Activated CD4-positive, alpha-beta T cell treated with anti-CD3 and anti-CD28 coated beads, Interleukin-2, amount 50 U/mL, for 16 hours (primary cell): ENCODE measurements at places on chromosomes 16 and 17.
A peak's percentile ranks its signal among the peaks of the same experiment; 100 is the strongest.

- DNase-seq: no peak
Observed at GRCh38 chr17:31491376-31492131, 100.1 kb downstream of the RAB11FIP4 start.

GRCh38 chr16:81873206-81873605, 94.1 kb downstream of the PLCG2 start:
- no peak for DNase-seq

GRCh38 chr16:3193221-3194212, 5.5 kb downstream of the OR1F1 start:
- peak; percentile 15 for DNase-seq

GRCh38 chr17:57966875-57967274, 11.7 kb upstream of the CUEDC1 start:
- no peak for DNase-seq

DNA sequence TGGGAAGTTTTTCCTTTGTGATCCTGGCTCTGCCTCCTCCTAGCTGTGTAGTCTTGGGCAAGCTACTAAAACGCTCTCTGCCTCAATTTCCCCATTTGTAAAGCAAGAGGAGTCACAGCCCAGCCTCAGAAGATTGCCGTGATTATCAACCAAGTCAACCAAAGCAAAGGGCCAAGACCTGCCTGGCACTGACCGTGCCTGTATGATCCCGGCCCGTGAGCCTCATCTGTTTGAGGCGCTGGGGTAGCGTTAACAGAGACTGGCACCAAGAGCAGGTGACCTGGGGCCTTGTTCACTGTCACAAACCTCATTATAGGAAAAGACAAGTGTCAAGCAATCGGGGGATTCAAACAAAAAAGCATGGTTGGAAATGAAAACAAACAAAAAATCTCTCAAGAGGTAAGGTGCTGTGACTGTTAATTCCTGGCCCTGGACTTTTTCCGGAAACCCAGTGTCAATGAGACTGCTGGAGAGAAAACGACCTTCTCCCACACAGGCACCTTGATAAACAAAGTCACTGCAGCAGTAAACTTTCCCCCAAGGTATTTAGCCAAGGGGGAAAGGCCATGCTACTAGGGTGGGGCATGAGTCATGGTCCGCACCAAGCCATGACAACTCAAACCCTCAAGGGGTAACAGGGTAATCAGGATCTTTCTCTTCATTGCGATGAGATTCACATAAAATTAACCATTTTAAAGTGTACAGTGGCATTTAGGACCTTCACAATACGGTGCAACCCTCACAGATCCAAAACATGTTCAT, 5.4 kb downstream of the MEAK7 start:
- DNase-seq: no peak

DNA sequence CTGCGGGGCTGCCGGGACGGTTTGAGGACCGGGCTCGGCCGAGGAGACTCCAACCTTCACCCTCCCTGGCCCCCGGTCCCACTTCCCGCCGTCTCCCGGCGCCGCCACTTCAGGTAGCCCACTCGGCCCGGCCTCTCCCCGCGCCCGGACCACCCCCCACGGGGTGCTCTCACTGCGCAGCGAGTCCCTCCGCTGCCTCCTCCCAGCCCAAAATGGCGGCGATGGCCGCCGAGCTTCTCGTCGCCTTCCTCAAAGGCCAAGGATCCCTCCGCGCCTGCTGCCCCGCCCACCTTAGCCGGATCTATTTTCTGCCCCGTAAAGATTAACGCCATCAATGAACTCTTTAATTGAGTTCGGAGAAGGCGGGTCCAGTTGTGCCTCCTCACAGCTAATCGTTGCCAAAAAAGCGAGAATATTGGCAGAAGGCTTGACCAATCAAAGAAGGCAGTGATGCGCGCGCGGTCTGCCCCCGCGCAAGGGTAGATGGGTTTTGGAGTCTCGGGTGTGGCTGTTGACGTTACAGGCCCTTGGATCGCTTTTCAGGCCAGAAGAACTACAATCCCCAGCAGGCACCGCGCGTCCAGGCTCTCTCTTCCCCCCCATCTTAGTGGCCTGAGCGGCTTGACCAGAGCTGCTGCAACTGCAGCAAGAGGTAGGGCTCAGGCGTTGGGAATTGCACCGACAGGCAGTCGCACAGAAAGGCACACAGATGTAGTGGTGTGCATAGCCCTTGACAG, at the start of gene HEXIM2:
Gene HEXIM2 (plus strand): TSS at position 588 of the 737 bp plus-strand sequence. CDS start 919 bp downstream, outside the sequence.
- peak; percentile 99 for DNase-seq

GRCh38 chr17:8922451-8922850, 43.1 kb downstream of the PIK3R5 start:
- no peak for DNase-seq

DNA sequence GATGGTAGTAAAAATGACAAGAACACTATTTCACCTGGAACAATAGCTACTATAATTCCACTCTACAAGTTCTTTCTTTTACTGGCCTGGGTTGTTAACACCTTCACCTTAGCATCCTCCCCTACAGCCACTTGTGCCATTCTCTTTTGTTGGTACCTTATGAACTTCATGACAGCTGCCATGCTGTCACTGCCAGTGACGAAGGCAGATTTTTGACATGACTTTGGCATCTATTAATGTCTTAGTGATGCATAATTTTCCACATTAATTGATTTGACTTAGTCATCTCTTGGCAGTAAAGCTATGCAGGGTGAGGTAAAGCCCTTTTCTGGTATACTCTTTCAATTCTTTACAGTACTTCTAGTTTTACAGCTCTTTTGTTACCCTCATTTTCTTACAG, 207.9 kb downstream of the TANC2 start:
- no peak for DNase-seq

DNA sequence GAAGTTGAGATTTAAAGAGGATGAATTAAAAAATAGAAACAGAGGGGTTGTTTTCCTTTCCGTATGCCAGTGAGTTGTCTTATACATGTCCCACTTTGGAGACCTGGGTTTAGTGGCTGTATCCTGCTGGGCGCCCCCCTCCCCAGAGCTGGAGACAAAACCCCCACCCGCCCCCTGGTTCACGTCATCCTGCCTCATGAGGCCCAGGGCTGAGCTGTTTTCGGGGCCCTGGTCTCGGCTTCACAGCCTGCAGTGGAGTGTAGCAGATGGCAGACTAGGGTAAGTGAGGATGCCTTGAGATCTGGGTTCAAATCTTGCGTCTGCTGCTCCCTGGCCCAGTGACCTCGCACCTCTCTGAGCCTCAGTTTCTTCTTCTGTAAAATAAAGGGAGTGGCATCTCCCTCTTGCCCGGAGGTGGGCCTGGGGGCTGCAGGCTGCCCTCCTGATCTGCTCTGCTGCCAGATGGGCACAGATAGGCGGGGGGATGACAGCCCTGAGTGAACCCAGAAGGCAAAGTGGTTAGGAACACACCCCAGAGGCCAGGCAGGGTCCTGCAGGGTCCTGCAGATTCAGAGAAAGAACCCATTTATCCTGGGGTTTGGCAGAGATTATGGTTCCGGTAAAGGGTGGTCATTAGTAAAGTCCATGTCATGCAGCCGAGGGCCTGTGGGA, 45.1 kb downstream of the SOCS3 start:
- DNase-seq: no peak

GRCh38 chr16:5508371-5508770, 410.8 kb upstream of the EEF2KMT start:
- no peak for DNase-seq

DNA sequence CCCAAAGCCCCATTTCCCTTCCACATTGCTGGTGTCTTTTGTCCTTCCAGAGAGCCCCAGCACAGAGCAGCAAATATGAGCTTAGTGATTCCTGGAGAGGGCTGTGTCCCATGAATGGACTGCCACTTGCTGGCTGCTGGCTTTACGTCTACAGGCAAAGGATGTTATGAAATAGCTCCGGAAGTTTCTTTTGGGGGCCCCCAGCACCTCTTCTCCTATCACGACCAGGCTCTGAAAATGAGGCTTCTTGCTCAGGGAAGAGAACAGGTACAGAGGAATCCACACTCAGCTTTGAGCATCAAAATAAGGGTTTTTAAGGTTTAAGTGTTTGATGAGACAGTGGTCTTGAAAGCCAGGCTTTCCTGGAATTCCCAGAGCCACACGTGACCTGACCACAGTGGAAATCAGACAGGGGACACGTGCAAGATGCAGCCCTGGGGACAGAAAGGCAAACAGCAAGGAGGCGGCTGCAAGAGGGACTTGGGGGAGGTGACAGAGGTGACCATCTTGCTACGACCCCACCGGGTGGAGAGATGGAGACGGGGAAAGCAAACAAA, 58.1 kb downstream of the ZDHHC7 start:
- DNase-seq: no peak

DNA sequence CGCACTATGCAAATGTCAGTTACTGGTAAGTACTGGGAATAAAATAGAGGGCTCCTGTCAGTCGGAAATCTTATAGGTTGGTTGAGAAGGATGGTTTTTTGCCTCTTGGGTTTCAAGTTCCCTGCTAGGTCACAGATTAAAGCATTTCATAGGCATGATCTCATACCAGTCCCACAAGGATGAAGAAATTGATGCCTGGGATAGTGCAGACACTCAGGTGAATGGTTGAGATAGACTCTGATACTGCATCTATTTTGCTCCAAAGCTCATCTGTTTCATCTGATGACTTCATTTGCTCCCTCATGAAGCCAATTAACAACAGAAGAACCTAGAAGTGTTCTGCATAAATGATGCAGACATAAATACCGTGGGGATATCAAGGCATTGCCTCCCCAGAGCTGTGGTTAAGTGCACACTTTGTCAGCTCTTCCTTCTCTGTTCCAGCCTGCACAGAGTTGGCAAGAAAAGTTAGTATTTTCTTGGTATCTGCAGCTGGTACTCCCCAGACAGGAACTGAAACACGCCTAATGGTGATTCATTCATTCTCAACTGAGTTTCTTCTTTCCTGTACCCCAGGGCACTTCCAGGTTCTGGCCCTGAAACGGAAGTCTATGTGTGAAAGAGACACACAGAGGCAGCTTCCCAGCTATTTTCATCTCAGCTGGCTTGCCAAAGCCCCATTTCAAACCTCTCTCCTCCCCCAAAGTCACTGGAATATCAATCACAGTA, 418.3 kb upstream of the SALL1 start:
- peak; percentile 28 for DNase-seq

DNA sequence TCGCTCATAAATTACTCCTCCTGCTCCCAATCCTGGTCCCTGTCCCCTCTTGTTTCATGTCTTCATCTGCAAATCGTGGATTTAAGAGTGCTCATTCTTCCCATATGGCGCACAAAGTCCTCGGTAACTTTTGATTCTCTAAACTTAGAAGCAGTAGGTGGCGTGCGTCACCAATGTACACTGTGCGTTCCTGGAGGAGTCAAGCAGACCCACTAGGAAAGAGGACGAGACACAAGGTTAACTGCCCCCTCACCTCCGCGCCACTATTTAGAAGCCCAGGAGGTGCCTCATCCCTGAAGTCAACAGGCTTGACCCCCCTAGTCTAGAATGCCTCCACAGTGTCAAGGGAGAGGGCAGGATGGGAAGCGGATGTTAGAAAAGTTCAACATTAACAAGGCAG, 2.9 kb downstream of the SLC13A5 start:
- no peak for DNase-seq

DNA sequence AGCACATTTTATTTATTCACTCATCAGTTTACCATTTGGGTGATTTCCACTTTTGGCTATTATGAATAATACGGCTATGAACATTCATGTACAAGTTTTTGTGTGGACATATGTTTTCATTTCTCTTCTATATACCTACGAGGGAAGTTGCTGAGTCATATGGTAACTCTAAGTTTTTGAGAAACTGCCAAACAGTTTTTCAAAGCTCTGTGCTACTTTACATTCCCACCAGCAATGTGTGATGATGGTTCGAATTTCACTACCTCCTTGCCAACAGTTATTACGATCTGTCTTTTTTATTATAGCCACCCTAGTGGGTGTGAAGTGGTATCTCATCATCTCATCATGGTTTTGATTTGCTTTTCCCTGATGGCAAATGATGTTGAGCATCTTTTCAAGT, 63.7 kb upstream of the MRTFB start:
- DNase-seq: peak; percentile 45

DNA sequence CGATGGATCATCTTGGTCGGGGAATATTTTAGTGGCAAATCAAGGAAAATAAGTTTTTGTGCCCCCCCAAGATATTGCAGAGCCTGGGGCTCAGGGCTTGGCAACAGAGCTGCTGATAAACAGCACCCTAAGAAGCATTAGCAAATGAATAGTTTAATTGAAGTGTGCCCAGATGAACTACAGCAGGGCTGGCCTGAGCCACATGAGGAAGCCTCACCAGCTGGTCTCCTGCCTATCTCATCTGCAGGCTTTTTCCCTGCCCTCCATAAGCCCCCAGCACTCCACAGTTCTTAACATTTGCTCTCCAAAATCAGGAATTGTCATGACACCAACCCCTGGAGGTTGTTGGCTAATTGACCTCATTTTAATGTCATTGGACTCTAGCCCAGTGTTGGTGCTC, 480.2 kb downstream of the HS3ST3B1 start:
- no peak for DNase-seq

GRCh38 chr16:55577887-55578286, 11.4 kb downstream of the CAPNS2 start:
- DNase-seq: no peak

DNA sequence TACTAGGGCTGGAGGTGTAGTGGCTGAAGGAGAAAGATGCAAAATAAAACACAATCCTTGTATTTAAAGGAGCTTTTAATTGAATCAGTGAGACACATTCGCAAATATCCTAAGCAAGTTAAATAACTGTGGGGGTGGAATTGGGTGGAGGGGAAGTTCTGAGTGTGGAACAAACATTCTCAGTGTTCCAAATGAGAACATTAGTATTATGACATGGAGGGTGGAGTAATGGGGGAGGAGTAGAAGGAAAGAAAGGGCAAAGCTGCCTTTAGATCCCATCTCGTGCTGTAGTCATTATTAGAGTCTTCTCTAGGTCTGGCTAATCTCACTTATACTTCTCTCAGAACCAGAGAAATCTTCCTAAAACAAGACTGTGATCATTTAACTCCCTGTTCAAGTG, 169.7 kb downstream of the ANKFN1 start:
- DNase-seq: no peak

DNA sequence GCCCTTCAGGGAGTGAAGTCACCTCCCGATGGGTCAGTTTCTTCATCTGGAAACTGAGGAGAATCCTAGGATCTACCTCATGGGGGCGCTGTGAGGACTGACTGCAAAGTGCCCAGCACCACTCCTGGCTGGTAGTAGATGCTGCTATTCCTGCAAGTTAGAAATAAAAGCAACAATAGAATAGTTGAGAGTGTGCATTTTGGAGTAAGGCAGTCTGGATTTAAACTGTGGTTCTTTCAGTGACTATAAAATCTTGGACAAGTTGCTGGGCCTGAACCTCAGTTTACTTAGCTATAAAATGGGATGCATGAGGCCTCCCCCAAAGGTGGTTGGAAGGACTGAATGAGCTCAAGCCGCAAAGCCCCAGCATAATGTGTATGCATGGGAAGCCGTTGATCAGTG, 70.6 kb downstream of the CYB5B start:
- DNase-seq: peak; percentile 45
